ENCODE measurements at places on chromosomes 5 and 9.

- no peak for DNase-seq
Measured at GRCh38 chr5:150286820-150287219, 2.8 kb downstream of the CAMK2A start.

DNA sequence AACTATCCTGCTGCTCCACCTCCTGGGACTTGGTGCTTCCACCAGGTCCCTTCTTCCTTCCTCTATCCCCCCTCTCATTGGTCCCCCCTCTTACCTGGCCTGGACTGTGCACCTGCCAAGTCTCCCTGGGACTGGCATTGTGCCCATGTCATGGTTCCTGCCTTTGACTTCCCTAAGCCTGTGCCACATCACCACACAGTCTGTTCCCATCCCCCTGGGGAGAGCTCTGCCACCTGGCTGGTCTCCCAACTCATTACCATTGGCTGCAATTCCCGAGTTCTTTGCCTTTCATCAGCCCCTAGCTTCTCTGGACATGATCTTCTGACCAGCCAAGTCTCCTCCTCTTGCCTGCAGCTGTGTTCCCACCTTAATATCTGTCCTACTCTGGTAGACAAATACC is 180.3 kb downstream of the SREK1 start:
- DNase-seq, result no peak

DNA sequence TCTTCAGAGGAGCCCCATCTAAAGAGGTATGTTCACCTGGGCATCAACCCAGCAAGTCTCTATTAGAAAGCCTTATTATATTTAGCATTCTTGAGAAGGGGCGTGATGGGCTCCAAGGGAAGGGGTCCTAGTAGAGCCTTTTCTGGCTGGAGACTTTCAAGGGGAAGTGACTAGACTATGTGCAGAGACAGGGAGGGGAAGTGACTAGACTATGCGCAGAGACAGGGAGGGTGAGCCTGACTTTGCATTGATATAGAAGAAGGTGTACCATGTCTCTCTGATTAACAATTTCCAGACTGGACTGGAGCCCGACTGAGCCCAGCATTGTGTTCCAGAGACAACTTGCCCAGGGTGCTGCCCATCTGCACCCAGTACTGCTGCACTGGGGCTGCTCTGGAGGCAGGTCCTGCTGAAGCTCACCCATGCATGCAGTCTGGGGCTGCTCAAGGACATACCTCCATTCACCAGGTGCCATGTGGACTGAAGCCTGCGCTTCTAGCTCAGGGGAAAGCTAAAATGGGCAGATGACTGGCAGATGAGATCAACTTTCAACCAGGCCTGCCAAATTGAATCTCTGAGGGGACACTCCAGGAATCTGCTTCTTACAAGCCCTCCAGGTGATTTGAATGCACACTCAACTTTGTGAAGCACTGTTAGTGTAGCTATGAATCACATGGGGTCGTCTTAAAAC is 83.0 kb upstream of the GNA14 start:
- DNase-seq, result no peak

- DNase-seq, result no peak
Measured at GRCh38 chr9:3549225-3549624, 23.4 kb upstream of the RFX3 start.

DNA sequence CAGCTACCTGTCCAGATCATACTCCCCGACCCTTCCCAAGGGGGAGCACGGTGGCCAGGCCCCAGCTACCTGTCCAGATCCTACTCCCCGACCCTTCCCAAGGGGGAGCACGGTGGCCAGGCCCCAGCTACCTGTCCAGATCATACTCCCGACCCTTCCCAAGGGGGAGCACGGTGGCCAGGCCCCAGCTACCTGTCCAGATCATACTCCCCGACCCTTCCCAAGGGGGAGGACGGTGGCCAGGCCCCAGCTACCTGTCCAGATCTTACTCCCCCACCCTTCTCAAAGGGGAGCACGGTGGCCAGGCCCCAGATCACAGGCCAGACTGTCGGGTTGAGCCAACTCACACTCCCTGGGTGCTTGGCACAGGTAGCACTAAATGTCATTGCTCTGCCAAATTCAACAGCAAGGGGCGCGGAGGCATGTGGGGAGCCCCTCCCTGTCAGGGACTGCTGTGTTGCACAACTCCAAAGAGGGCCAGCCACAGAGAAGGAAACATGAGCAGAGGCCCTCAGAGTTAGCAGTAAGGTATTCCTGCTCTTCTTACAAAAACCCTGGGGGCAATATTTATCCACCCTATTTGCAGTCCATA is 136.9 kb downstream of the OLFM1 start:
- no peak for DNase-seq

- DNase-seq, result no peak
Measured at GRCh38 chr9:92055624-92056023, 59.6 kb downstream of the SPTLC1 start.

GRCh38 chr5:154966081-154966841 is 25.4 kb downstream of the MRPL22 start:
- no peak for DNase-seq

DNA sequence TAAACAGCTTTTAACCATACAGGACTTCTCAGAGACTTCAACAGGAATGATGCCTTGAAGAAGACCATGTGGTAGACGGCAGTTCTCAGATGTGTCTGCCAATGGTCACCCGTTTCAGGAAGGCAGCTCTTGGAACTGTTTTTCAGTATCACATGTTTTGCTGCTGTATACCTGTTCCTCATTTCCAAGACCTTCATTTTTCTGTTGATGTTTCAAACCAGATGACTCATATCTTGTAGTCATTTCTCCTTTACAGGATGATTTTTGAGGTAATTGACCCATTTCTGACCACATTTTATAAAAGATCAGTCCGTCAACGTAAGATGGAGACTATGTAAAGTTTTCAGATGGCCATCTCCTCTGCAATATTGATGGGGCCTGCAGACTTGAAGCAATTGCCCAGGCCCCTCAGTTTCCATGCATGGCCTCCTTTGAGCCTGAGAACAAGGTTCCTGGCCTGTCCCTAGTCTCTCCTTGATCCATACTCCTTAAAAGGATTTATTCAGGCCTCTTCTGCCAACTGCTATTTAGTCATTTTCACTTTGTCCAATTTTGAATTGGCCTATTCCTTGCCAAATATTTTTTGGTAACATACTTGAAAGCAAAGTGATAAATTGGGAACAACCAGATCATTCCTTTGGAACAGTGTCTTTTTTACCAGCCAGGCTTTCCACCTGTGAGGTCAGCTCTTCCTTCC is 128.6 kb downstream of the PDZD2 start:
- DNase-seq, result no peak

GRCh38 chr5:133681896-133682295 is 69.6 kb upstream of the FSTL4 start:
- DNase-seq, result no peak

GRCh38 chr9:35649431-35650340 is 1.0 kb downstream of the SIT1 start:
- no peak for DNase-seq
